ENCODE measurements at places on chromosomes 5 and 9.

DNA sequence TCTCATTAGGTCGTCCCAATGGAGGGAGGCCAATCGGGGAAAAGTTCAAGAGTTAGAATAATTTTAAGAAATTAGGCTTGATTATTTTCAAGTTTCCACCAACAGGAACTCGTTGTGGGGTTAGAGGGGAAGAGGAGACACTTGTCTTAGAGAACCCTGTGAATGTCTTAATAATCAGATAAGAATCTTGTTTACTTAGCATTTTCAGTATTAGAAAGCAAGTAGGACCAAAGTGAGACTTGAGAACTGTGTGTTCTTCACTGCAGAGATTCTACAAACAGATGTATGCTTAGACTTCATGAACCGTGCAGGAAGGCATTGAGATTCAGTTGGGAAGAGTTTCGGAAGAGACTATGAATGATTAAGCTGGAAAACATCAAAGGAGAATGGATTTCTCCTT lies 69.0 kb upstream of the HMHB1 start:
- H3K36me3 ChIP-seq, result no peaks in the 10 kb centered on the region
- no peak overlapping the region for H3K4me3 ChIP-seq
- no peaks in the 10 kb centered on the region for H3K27me3 ChIP-seq
- H3K4me1 ChIP-seq, result no peaks in the 10 kb centered on the region

DNA sequence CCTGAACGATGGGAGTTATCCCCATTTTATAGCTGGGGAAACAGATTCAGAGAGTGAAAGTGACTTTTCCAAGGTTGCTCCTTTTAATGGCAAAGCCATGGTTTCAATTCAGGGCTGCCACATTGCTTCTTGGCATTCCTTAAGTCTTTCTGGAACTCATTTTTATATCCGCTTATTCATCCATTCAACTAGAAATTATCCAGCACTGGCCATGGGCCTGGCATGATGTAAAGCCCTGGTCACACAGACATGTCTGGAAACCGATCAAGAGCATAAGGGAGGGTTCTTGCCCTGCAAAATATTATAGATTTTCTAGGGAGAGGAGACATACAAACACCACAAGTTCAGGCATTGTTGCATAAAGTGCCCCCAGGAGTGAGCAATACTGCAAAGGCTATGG lies 43.0 kb upstream of the COL15A1 start:
- no peak overlapping the region for H3K27ac ChIP-seq
- H3K27me3 ChIP-seq, result no peaks in the 10 kb centered on the region
- no peak overlapping the region for H3K4me3 ChIP-seq

- H3K27ac ChIP-seq, result no peak overlapping the region
- peak; percentile 27 for DNase-seq
- no peaks in the 10 kb centered on the region for H3K4me1 ChIP-seq
- no peaks in the 10 kb centered on the region for H3K27me3 ChIP-seq
- no peaks in the 10 kb centered on the region for H3K36me3 ChIP-seq
Measured at GRCh38 chr9:13088720-13089427, 190.6 kb downstream of the MPDZ start.

DNA sequence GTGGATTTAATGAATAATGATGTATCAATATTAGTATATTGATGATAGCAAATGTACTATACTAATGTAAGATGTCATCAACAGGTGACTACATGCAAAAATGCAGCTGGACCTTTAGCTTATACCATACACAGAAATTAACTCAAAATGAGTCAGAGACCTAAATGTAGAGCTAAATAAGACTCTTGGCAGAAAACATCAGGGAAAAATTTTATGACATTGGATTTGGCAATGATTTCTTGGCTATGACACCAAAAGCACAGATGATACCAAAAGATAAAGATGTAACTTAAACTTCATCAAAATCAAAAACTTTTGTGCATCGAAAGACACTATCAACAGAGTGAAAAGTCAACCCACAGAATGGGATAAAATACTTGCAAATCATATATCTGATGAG lies 64.0 kb upstream of the CCL21 start:
- no peaks in the 10 kb centered on the region for H3K36me3 ChIP-seq
- no peak for DNase-seq
- H3K27me3 ChIP-seq, result no peaks in the 10 kb centered on the region

DNA sequence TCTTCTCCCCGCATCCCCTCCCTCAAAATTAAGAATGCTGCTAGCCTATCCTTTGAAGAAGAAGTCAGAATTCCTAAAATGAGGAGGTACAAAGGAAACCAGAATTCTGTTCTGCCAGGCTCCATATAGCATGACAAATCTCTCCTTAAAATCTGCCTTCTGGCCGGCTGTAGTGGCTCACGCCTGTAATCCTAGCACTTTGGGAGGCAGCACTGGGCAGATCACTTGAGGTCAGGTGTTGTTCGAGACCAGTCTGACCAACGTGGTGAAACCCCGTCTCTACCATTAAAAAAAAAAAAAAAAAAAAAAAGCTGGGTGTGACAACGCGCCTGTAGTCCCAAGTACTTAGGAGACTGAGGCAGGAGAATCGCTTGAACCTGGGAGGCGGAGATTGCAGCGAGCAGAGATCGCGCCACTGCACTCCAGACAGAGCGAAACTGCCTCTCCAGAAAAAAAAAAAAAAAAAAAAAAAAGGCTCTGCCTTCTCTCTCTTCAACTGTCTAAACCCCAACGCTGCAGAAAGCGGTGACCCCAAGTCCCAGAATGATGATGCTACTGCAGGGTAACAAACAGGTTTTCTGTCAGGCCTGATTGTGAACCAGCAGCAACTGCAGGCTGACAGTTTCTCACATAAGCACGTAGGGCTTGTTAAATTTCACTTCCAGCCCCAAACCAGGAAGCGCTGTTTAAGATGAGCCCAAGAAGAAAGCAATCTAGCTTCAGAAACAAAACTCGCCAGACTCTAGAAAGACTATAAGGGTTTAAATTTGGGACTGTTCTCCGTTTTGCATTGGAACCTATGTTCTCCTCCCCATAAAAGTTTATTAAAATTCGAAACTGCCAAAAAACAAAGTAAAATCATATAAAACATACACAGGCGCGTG lies 963 bp upstream of the CAST start:
- DNase-seq, result peak; percentile 38
- H3K27ac ChIP-seq, result peak overlapping the region; percentile 86
- no peaks in the 10 kb centered on the region for H3K27me3 ChIP-seq
- H3K4me1 ChIP-seq, result peaks cover 58% of the 10 kb centered on the region
